Activated CD4-positive, alpha-beta T cell treated with anti-CD3 and anti-CD28 coated beads, Interleukin-2, Interleukin-6, amounts not matched to agents 100 ng/mL and 50 ng/mL, durations not matched to agents 16 hours and 8 hours (primary cell): ENCODE measurements at places on chromosomes 7 and 10.

DNA sequence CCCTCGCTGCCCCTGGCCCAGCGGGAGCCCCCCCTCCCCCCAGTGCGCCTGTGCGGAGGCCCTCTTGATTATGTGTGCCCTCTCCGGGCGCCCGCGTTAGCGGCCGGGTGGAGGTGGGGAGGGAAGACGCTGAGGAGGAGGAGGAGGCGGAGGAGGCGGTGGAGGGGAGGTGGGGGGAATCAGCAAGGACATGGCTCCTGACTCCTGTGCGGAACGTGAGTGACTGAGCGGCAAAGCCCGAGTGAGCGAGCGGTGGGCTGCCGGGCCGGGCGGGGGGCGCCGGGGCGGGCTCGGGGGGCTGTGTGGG, 201 bp downstream of the MLLT10 start:
- no peak for DNase-seq

GRCh38 chr7:138565071-138565450, 105.0 kb downstream of the TRIM24 start:
- DNase-seq, result no peak

DNA sequence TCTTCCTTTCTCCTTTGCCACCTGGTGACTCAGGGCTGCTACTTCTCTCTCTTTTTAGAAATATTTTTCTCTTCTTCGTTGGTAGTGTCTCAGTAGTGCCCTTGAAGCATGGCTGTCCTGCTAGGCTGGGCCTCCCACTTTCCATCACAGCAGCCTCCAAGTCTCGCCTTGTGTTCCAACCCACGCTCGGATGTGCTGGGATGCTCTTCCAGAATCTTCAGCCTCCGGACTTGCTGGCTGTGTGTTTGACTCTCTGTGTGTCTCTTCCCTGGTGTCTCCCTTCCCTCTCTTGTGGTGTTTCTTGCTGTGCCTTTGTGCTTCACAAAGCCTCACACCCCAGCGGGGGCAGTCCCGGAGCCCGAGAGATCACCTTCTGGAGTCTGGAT, 100.5 kb downstream of the INPP5A start:
- DNase-seq, result no peak

DNA sequence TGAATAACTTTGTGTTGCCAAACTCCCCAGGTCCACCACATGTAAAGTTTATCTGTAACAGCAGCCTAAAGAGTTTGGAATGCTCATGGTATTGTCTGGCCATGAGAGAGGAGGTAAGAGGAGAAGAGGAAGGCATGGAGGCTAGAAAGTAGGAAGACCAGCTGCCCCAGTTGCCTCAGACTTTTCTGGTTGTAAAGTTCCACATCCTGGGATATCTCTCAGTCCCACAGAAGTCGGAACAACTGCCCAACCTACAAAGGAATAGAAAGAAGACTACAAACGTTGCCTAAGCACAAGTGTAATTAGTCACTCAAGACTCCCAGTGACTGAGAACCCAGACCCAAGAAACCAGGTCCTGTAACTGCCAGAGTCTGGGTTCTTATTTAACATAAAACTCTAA, 47.3 kb downstream of the CREB3L2 start:
- DNase-seq, result no peak

DNA sequence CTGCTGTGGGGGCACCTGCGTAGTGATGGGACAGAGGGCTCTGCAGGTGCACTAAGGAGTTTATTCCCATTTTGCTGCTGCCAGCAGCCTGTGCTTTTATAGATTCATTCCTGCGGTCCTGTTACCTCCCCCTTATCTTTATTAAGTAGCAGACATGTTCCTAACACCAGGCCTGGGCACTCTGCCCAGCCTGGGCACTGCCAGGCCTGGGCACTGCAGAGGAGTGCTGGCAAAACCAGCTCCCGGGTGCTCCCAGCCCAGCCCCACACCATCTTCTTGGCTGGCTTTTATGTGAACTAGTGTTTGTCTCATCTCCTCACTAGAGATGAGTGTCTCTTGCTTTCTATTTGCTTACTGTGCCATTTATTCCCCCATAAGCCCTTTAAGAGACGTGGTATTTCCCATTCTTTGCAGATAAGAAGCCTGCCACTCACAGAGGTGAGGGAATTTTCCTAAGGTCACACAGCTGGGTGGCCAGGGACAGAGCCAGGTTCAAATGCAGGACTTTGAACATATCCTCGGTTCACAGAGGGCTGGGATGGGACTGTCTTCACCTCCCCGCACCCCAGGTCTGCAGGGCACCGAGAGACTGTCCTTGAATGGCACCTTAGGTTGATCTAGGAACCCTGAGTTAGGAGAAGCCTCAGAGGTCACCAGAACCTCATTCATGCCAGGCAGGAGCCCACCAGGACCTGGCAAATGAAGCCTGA, 14.6 kb upstream of the DRGX start:
- no peak for DNase-seq

DNA sequence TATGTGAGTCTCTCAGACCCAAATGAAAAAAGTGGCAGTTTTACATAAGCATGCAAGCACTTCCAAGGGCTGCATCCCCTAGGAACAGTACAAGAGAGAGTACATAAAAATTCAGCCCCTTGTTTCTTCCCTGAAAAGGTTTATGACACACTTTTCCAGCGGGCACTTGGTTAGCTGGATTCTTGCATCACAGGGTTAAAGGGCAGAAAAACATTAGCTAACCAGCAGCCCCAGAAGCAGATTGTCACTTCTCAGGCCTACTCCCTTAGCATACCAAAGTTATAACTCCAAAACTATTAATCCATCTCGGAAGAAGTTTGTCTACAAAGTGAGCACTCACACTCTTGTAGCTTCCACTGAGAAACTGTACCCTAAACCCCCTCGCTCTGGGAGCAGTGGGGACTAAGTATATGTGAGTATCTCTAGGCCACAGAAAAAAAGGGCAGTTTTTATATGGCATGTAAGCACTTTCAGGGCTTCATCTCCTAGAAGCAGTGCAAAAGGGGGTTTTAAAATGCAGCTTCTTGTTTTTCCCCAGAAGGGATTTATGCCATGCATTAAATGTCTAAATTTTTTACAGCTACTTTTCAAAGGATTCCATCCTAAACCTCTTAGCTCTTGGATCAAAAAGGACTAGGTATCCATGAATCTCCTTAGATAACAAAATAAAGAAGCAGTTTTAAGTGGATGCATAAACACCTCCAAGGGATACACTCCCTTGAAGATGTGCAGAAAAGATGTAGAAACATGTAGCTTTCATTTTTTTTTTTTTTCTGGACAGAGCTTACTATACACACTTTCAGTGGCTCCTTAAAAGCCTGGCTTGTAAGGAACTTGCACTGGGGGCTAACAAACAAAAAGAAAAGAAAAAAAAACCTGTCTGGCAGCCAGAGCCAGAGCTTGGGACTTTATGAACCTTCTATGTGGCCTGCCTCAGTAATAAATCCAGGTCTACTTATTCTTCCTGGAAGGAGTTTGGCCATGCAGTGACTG, 956.7 kb downstream of the CCSER2 start:
- no peak for DNase-seq

GRCh38 chr7:83996879-83997278, 197.7 kb downstream of the SEMA3A start:
- DNase-seq, result no peak

DNA sequence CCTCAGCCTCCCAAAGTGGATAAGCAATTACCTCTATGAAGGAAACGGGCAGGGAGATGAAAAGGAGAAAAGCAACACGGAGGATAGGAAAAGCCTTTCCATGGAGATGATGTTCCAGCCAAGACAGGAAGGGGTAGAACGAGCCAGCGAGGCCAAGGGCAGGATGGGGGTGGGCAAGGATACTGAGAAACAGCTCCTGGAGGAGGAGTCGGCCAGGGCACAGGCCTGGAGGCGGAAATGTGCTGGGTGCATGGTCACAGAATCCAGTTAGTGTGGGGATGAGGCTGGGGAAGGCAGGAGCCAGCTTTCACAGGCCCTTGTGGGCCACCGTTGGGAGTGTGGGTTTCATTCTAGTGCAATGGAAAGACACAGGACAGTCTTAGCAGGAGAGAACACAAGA, 162.6 kb downstream of the JAZF1 start:
- DNase-seq, result no peak

DNA sequence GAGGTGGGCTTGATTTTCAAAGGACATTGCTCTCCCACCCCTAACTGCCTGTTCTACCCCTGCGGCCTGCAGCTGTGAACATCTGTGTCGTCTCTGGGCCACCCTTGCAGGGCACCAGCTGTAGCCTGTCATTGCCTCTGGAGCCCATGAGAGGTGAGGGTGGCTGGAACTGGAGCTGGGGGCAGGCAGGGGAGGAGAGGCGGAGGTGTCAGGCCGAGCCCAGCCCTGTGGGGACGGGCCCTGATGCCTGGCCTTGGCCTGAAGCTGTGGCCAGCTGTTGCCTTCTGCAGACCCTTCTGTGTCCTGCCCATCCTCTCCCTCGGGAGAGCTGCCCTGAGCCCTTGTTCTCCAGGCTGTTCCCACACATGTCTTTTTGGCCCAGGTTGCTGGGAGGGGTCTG, 44.5 kb downstream of the PALD1 start:
- DNase-seq, result no peak

DNA sequence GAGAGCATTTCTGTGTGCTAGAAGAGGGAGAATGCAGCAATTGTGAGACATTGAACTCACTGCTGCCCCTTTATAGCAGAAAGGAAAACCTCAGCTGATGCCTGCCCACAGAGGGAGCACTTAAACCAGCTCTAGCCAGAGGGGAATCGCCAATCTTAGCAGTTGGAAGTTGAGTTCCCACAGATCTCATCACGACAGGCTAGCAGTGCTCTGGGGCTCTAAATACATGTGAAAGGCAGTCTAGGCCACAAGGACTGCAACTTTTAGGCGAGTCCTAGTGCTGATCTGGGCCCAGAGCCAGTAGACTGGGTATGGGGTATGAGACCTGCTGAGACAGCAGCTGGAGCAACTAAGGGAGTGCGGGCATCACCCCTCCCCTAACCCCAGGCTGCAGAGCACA, 25.2 kb upstream of the PRR15 start:
- no peak for DNase-seq

- DNase-seq, result no peak
Observed at GRCh38 chr7:157752832-157753291, 416.1 kb downstream of the DNAJB6 start.

GRCh38 chr10:94641480-94641879, 42.0 kb upstream of the CYP2C18 start:
- no peak for DNase-seq

GRCh38 chr7:110938165-110938564, 152.8 kb upstream of the LRRN3 start:
- DNase-seq, result no peak

- DNase-seq, result no peak
Observed at GRCh38 chr7:141275350-141275749, 201.5 kb downstream of the TMEM178B start.

DNA sequence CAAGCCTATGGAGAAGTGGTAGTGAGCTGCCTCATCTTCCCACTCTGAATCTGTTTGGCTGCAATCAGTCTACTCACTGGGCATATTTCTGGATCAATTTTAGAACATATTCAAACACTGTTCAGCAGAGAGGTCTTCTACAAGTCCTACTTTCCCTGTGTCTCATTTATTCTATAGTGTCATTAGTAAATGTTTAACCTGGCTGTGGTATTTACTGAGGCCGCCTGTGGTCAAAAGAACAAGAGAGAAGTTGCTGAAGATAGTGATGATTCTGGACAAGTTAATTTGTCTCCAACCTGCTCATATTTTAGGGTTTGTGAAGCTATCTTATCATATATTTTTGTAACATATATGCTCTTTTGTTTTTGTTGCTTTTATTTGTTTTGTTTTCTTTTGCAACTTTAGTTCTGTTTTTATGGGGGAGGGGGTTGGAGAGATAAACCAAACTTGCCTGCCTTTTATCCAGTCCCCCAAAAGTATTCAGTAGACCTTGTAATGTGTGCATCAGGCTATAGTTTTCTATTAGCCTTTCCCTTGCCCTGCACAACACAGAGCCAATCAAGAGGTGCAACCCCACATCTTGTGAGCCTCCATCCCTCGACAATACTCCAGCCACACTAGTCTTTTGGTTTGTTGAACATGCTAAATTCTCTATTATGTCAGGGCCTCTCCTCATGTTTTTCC, 362.8 kb upstream of the MBL2 start:
- DNase-seq, result no peak
